Esophagus muscularis mucosa (tissue), 4 donors: ENCODE measurements at places on chromosomes 1 and 21. TPM values are rescaled to one million over a fixed set of nuclear protein-coding genes. Genes with fewer than 3 reads are reported as not detected.

Gene BRINP3
- 8.9 TPM for total RNA-seq

Gene KRTAP7-1
- not detected for total RNA-seq

Gene ZNF593OS
- total RNA-seq: not detected

Gene OR2T29
- not detected for total RNA-seq

- H3K36me3 ChIP-seq: no peaks in the 10 kb centered on the region
- no peak for DNase-seq
- H3K27ac ChIP-seq: no peak overlapping the region
- no peaks in the 10 kb centered on the region for H3K4me1 ChIP-seq
- H3K4me3 ChIP-seq: no peak overlapping the region
- H3K27me3 ChIP-seq: no peaks in the 10 kb centered on the region
Measured at GRCh38 chr1:96214982-96215381, 506.6 kb upstream of the PTBP2 start.

DNA sequence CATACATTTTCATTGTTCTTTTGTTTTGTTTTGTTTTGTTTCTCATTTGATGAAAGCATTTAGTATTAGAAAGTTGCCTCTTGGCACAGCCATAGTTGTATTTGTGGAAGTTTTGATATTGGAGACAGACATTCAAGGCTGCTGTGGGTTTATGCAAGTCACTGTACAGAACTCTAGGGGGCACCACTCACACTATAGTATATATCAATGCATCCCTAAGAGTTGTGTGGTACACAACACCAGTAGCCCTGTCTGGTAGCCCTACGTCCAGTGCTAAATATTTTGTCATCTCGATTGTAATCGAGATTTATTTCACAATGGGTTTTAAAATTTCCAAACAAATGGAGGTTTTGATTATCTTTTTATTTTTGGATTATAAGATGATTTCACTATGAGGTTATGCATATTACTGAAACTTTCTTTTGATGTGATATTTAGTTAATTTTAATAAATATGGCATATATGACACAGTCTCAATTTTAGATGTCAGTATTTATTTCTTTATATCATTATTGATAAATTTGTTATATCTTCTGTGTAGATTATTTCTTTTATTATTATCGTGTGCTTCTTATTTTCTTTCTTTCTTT is 112.2 kb downstream of the NR5A2 start:
- no peaks in the 10 kb centered on the region for H3K4me1 ChIP-seq
- no peaks in the 10 kb centered on the region for H3K27me3 ChIP-seq
- H3K4me3 ChIP-seq: no peak overlapping the region
- no peak for DNase-seq
- H3K36me3 ChIP-seq: no peaks in the 10 kb centered on the region
- H3K27ac ChIP-seq: no peak overlapping the region

GRCh38 chr1:34286511-34286910 is 109.8 kb downstream of the C1orf94 start:
- H3K27me3 ChIP-seq: peaks cover 24% of the 10 kb centered on the region
- no peaks in the 10 kb centered on the region for H3K36me3 ChIP-seq
- no peaks in the 10 kb centered on the region for H3K4me1 ChIP-seq
- no peak overlapping the region for H3K27ac ChIP-seq
- DNase-seq: peak; percentile 82
